ENCODE measurements at places on chromosomes 4 and X.
A peak's percentile ranks its signal among the peaks of the same experiment; 100 is the strongest.

GRCh38 chr4:705278-706082 is at the start of gene PCGF3:
Gene PCGF3 (plus strand): TSS chr4:705832. CDS start chr4:733681, 27,849 bp downstream.
- peak; percentile 89 for DNase-seq

GRCh38 chr4:139767168-139767567 is 101.5 kb downstream of the MGST2 start:
- no peak for DNase-seq

- DNase-seq = no peak
Observed at GRCh38 chrX:21153503-21153902, 220.7 kb upstream of the CNKSR2 start.

DNA sequence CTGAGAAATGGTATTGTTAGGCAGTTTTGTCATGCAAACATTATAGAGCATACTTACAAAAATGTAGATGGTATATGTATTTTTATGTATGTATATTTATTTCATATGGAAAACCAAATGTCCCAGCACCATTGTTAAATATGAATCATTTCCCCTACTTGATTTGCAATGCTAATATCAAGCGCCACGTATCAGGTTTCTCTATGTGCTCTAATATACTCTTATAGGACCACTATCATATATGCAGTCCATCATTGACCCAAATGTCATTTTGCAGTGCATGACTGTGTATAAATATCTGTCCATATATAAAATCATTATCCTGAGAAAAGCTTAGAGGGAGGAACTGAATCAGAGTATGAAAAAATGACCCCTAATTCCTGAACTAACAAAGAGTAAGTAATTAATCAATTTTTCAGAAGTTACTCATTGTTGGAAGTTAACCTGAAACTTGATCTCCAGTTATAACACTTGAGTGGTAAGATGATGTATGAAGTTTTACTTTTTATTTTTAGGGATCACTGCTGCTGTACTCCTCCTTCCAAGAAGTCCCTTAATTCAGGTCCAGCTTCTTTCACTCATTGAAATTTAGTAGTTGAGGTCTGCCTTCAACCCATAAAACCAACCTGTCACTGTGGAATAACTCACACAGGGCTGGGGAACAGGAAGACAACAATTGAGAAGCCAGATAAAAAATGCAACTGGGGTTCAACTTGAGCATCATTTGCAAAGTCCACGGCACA is 134.8 kb upstream of the LDB2 start:
- no peak for DNase-seq

DNA sequence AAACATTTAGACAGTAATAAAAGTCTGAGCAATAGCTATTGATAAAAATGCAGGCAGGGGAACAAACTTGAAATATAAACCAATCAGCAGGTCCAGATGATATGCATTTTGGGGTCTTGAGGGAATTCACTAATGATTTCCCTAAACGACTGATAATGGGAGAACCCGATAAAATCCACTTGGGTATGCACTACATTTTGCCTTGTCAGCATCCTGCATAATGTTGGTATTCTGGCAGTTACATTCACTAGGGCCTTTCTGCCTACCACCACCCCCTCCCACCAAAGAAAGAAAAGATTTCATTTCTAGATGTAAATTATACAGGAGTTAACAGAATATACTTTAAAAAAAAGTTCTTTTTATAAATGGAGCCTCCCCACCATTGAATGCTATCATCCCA is 63.5 kb upstream of the IL1RAPL2 start:
- DNase-seq = no peak

DNA sequence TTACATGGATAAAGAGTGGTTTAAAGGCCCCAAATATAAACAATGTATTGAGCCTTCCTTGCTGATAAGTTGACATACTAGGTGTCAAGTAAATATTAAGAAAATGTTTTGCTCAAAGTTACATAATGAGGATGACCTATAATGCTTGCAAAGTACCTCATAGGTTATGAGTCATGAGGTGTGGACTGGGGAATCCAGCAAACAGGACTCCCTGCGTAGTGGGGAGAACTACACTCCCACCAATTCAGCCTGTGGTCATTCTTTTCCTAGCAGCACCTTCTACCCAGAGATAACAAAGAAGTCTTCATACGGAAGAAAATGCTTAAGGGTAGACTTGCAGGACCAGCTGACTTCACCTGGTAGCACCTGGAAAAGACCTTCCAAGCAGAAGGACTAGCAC is 418.9 kb upstream of the CPEB2 start:
- no peak for DNase-seq

- peak; percentile 46 for DNase-seq
Observed at GRCh38 chrX:40471965-40472648, 108.7 kb upstream of the ATP6AP2 start.

GRCh38 chr4:29081234-29081955 is 1638.8 kb upstream of the PCDH7 start:
- DNase-seq = peak; percentile 2

DNA sequence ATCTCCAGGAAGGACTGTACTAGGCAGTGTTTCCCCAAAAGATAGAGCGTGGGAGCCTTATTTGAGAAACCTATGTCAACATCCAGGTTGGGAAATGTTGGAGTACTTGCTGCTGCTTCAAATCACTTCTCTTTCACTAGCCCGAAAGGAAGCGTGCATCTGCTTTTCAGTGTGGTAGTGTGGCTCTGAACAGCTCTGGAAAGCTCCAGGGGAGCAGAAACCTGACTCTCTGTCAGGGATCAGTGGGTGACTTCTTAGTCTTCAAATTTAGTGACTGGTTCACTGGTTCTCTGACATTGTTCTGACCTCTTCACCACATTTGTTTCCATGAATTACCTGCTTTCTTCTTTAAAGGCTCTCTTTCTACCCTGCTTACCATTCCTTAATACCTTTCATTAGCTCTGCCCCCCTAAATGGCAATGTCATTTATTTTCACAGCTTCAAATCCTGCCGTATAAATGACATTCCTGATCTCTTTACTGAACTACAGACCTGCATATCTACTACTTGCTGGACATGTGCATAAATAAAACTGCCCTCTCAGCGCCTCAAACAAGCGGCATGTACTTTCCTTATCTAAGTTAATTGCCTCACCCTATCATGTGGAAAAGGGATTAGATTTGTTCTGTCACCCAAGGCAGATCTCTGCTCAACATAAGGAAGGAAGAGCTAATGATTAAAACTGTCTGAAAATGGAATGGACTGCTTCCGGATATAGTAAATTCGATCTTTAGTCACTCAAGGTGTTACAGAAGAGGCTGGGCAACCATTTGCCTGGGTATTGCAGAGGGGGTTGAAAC is 37.0 kb downstream of the DLG3 start:
- DNase-seq = no peak

DNA sequence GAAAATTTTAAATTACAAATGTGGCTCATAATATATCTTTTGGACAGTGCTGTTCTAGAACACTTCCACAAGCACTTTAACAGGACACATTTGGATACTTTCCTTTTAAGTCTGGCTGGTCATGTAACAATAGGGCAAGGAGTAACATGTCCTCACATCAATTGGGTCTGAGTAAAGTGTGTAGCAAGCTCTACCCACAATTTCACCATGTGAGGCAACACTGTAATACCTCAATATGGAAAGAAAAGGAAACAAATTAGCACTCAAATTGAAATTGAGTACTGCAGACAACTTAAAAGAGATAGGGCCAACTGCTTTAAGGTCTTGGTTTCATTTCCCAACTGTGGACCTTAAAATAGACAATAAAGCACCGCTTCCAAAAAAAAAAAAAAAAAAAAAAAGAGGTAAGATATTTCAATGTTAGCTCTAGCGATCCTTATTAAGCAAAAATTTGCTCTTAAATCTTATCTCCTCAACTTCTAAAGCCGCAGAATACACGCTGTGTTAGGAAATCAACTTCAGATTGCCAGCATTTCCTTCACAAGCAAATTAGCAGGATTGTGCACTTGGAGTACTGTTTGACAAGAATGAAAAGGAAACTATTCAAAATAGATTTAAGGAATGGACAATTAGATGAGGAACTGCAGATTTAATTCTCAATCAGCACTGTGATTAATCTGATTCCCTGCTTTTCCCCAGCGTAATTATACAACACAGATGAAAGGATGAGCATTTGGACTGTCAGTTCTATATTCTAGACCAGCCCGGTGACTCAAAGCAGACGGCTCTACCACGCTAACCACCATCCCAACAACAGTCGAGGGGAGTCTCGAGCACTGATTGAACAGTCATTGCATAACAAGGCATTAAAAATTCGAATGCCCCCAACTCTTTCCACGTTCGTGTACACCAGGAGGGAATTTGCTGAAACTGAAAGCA is 1.6 kb downstream of the CASK start:
- DNase-seq = peak; percentile 32

GRCh38 chr4:1616557-1616930 is 67.6 kb downstream of the FAM53A start:
- DNase-seq = no peak

- peak; percentile 93 for DNase-seq
Observed at GRCh38 chr4:185305979-185306442, 89.7 kb downstream of the LRP2BP start.

DNA sequence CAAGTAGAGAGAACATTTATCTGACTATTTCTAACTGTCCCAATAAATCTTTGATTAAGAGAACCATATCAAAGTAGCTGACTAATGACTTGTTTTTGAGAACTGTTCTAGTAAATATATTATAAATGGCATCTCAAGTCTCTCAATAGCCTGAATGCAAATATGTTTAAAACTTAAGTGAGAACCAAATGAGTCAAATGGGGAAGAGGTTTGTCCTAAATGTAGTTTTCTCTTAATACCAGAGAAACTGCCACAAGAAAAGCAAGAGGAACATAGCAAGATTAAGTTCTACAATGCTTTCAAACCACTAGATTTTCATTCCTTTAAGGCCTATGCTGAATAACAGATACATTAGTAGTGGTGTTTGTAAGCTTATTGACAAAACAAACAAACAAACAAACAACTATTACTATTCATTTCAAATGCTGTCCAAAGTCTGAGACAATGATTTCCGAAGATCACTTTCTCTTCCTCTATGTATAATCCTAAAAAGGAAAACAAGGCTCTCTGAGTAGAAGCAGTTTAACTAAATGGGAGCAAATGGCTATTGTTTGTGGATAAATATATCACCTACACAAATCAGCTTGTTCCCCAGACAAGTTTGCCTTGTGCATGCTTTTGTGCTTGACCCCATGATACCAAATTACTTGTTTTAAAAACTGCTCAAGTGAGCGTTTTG is 408.4 kb upstream of the EMCN start:
- no peak for DNase-seq

GRCh38 chr4:112717856-112718255 is 80.9 kb downstream of the LARP7 start:
- no peak for DNase-seq

GRCh38 chr4:56804551-56804950 is 16.9 kb downstream of the SPINK2 start:
- DNase-seq = no peak

GRCh38 chr4:14888790-14889572 is 113.3 kb upstream of the CPEB2 start:
- no peak for DNase-seq

GRCh38 chr4:152655272-152656129 is 24.3 kb downstream of the TMEM154 start:
- no peak for DNase-seq

- no peak for DNase-seq
Observed at GRCh38 chrX:5194806-5195205, 1033.9 kb downstream of the NLGN4X start.

DNA sequence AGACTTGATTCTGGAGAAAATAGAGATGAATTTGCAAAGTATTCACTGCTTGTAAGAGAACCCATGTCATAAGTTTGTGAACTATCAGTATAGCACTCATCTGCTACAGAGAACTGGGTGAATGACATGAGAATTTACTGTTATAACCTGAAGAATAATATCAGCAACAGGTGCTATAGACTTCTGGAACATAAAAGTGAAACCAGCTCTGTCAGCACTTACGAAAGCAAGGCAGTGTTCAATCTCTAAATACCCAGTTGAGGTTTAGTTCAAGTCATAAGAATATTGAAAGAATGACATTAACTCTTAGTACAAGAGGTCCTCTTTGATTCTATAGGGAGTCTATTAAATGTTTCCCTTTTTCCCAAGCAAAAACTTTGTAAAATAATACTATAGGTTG is 232.9 kb upstream of the ANKRD50 start:
- peak; percentile 18 for DNase-seq

- DNase-seq = no peak
Observed at GRCh38 chrX:41133551-41133950, 48.3 kb downstream of the USP9X start.

GRCh38 chr4:134691915-134692314 is 490.3 kb upstream of the PABPC4L start:
- DNase-seq = no peak

- DNase-seq = no peak
Observed at GRCh38 chr4:152572417-152573086, 36.7 kb upstream of the FBXW7 start.

DNA sequence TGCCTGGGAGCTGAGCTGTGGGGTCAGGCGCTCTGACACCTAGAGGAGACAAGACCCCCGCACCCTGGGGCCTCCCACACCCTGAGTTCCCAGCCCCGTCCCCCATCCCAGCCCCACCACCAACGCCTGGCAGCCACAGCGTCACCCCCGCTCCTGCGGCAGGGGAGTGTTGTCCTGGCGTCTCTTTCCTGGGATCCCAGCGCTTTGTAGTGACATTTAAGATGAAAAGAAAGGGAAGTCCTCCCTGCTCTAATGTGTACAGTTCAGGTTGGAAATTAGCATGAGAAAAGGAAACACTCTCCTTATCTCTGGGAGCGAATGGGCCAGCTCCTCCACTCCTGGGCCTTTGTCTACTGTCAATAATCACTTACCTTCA is 112.1 kb downstream of the FAM53A start:
- DNase-seq = no peak

DNA sequence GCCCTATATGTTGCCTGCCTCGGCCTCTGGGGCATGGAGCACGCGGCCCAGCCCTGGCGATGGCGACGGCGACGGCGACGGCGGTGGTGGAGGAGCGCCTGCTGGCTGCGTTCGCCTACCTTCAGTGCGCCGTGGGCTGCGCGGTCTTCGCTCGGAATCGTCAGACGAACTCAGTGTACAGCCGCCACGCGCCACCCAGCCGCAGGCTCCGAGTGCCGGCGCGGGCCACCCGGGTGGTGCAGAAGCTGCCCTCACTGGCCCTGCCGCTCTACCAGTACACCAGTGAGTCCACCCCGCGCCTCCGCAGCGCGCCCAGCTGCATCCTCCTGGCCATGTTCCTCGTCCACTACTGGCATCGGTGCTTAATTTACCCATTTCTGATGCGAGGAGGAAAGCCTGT is 83.7 kb upstream of the F9 start:
- DNase-seq = no peak

DNA sequence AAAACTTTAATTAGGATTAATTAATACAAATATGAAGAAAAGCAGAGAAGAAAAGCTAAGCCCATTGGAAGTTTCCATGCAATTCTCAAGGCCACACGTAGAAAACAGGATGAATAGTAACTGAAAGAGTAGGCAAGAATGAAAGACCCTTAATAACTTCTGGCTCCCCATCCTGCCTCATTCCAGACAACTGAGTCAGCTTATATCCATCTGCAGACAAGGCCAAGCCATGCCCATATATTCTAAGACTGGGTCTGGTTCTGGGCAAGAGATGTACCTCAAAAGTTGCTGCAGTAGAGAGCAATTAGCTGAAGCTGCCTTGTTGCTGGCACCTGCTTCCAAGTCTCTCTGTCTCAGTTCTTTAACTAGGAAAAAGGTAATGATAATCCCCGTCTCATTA is 244.1 kb downstream of the GPC3 start:
- DNase-seq = no peak

Data from ACHN (cell line).